ENCODE measurements at places on chromosomes 2 and 18.

GRCh38 chr2:24435391-24436316 lies 55.4 kb upstream of the NCOA1 start:
- peak; percentile 92 for DNase-seq

- DNase-seq, result no peak
These were observed 142.3 kb downstream of the ABCA12 start for GRCh38 chr2:214995926-214996670.

DNA sequence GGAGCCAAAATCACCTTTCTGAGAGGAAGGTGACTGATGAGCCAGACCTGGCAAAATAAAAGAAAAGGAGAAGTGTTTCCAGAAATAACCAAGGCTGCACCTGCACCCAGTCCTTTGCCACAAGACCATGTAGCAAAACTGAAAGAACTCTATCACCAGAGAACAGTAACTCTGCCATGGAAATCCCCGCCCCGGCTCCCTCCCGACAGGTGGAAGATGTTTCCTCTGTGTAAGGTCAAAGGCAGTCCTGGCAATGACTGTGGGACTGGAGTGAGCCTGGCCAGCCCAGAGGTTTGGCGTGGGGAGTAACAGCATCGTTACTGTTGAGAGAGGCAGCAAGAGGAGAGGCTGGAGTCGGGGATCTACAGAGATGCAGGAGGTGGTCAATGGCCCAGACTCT lies 42.3 kb downstream of the SPRED2 start:
- no peak for DNase-seq

DNA sequence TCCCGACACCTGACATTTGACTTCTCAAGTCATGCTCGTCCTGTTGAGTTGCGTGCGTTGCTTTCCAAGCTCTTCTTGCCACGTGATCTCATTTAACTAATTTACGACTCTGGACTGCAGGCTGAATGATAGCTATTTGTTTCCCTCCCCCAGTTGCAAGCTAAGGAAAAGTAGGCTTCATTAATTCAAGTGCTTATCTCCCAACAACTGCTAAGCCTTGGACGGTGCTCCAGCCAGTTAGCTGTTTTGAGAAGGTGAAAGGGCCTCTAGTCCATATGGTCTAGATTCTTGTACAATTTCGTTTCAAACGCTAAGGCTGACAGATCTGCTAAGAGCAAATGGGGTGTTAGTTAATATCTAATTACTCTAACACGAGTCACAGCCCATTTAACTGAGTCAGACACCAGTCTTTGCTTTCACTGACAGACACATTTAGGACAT lies 21.1 kb downstream of the GPR45 start:
- DNase-seq, result no peak

DNA sequence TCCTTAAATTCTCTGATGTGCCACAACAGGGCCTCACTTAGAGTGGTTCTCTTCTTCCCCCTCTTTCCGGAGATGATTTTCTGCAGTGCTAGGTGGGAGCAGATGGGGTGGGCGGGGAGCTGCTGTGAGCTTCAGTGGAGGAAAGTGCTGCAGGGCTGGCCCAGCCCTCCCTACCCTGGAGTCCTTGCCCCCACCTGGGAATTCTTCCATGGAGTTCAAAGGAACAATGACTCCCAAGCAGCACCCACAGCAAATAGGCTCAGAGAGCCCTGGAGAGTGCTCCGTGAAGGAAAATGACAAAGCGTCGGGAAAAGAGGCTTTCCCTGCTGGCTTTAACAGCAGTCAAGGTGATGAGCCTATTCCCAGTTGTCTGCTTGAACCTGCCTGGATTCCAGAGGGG lies 28.8 kb downstream of the LOXHD1 start:
- no peak for DNase-seq

DNA sequence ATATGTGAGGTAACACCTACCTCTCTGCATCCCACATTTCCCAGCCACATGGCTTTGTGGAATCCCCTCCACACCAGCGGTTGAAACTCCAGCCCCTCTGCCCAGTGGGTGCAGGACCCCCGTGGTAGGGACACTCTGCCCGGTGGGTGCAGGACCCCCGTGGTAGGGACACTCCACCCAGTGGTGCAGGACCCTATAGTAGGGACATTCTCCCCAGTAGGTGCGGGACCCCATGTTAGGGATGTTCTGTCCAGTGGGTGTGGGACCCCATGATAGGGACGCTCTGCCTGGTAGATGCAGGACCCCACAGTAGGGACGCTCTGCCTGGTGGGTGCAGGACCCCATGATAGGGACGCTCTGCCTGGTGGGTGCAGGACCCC lies 11.5 kb downstream of the COPS9 start:
- DNase-seq, result no peak

- DNase-seq, result no peak
These were observed 179.1 kb downstream of the LDLRAD4 start for GRCh38 chr18:13397504-13398163.

- no peak for DNase-seq
These were observed 464.9 kb downstream of the CDH2 start for GRCh38 chr18:27712066-27712465.

- DNase-seq, result no peak
These were observed 97.9 kb downstream of the FEZ2 start for GRCh38 chr2:36500072-36500471.

DNA sequence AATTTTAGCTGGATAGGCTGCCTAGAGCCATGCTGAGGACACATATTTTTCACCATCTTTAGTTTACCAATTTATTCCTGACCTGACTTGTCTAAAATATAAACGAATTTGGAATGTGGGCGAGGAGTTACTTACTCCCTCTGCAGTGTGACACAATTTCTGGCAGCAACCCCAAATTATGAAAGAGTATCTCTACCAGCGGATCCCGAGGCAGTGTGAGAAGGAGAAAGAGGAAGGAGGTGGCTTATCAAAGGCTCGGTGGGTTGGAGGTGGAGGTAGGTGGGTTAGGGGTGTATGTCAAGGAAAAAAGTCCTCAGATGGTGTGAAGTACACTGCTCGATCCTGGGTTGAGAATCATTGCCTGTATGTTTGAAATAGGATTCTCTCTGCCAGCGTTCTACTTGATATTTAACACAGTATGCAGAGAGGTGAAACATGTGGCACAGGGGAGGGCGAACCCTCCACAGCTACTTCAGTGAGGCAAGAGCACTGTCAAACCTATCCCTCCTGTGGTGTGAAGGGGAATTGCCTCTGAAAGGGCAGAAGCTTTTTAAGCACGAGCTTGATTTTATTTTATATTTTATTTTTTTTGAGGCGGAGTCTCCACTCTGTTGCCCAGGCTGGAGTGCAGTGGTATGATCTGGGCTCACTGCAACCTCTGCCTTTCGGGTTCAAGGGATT lies 76.0 kb downstream of the RFTN2 start:
- no peak for DNase-seq

GRCh38 chr2:44786045-44786816 lies 155.3 kb upstream of the SIX3 start:
- DNase-seq, result no peak

Data from femur (tissue), 1 donor.